ENCODE measurements at places on chromosomes 3 and 15.

DNA sequence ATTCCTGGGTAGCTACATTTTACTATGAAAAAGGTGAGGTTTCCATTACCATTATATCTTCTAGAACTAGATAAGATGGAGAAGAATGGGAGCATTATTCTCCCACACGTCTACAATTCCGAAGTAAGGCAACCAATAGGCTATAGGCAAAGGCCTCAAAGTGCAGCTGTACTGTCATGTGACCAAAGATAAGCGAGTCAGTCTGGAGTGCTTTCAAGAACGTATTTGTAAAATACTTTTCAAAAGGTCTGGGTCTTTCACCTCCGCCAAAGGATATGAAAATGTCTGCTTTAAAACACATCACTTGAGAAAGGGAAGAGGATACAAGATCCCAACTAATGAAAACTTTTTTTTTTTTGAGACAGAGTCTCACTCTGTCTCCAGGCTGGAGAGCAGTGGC, 9.9 kb downstream of the CCPG1 start:
- no peak for DNase-seq

DNA sequence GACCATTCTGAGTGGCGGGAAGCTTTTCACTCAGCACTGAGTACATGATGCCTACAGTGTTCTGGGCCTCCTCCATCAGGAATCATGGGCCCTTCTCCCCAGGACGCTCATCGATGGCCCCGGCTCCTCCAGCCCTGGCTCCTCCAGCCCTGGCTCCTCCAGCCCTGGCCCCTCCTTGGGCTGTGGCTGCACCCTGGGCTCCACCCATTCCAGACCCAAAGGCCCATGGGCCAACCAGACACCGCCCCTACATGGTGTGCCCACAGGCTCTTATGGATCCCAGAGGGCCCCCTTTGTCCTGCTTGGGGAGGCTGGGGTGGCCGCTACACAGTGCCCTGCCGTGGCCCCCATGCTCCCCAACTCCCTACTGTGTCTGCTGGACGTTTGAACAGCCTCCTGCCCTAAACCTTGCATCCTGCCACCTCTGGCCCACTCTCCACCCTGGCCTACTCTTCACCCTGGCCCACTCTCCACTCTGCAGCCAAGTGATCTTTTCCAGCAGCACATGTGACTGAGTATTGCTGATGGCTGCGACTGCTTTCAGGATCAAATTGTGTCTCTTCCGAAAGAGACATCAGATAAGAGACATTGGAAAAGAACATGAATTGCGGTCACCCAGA, 57.9 kb downstream of the APBA2 start:
- no peak for DNase-seq

- DNase-seq, result no peak
These were observed 4.2 kb downstream of the IL17RD start for GRCh38 chr3:57160765-57161538.

DNA sequence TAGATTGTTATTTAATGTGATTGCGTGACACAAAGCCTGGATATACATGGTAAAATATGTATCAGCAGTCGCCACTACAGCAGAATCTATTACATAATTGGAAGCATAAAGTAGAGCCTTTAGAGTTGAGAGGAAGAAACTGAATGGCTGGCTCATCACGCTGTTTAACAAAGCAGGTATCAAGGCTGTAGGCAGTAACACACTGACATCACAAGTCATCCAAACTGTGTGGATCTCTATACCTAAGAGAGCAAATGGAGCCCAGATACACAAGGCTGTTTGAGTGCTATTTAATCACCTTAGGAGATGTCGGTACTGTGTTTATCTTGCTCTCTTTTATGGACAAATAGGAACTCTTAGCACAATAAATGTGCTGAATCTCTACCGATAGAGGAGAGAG, 864.4 kb downstream of the VGLL3 start:
- DNase-seq, result no peak

DNA sequence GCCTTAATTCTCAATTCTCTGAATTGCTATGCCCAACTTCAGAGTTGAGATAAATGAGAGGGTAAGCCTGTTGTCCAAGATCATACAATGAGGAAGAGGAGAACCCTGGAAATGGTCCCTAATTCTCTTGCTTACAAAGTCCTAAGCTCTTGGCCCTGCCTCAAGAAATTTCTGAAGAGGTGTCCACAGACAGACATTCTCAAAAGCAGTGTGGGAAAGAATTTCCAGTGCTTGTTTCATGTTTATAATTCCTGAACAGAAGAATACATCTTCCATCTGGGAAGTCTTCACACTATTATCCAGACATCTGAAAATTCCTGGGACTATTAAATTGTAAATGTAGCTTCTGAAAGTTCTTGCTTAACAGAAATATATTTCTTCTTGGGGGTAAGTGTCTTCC, 166.8 kb upstream of the LRTM1 start:
- no peak for DNase-seq

Data from inflammatory macrophage treated with lipopolysaccharide for 4 hours (primary cell).